ENCODE measurements at places on chromosomes 3 and 15.
A peak's percentile ranks its signal among the peaks of the same experiment; 100 is the strongest.

GRCh38 chr3:184349563-184350470 lies 11.6 kb downstream of the CLCN2 start:
- no peak for DNase-seq

DNA sequence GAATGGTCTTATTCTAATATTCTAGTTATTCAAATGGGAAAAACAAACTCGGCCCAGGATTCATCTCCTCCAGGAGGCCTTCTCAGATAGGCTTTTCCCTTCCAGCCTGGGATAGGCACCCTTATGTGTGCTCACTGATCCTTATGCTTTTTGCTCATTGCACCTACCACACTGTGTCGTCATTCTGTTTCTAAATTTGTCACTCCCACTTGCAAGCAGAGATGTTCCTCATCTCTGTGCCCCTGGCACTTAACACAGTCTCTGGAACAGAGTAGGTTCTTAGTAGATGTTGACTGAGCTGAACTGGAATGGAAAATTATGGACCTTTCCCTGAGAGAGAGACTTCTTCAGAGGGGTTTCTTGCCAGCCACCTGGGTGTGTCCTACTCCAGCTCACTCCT lies 18.7 kb upstream of the SPG11 start:
- DNase-seq: no peak

GRCh38 chr3:100603469-100603868 lies 5.9 kb upstream of the ADGRG7 start:
- peak; percentile 13 for DNase-seq

- no peak for DNase-seq
Observed at GRCh38 chr3:153045150-153045549, 116.9 kb upstream of the RAP2B start.

DNA sequence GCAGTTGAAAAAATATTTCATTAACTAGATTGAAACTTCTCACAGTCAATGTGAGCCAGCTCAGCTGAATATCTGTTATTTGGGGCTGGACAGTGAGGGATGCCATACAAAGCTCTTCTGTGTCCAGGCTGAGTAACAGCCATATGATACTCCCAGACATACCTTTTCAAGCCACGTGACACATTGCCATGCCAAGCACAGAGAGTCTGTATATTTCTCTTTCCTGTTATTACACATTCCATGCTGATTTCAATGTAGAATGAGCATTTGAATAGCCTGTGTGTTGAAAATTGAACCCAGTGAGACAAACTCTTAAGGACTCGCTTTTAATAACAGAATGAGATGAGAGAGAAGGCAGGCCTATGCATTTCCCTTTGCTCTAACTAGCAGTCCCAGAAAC lies 334.7 kb upstream of the RASGRP1 start:
- DNase-seq: no peak

DNA sequence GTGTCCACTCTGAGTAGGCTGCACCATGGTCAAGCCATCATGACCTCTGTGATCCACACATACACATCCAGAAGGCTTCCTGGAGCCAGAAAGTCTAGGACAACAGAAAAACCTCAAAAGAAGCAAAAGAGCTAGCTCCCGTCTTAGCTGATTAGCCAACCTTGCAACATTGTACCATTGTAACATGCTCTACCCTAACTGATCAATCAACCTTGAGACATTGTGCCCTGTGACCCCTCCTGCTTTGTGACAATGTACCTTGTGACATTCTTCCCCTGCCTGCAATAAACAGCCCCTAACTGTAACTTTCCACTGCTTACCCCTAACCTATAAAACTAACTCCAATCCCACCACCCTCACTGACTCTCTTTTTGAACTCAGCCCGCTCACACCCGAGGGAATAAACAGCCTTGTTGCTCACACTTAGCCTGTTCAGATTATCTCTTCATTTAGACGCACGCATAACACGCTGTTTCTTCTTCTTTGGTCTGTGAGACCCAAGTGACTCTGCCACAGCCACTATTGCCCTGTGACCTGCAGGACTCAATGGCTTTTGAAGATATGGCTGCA lies 1104.6 kb downstream of the OTOL1 start:
- no peak for DNase-seq

DNA sequence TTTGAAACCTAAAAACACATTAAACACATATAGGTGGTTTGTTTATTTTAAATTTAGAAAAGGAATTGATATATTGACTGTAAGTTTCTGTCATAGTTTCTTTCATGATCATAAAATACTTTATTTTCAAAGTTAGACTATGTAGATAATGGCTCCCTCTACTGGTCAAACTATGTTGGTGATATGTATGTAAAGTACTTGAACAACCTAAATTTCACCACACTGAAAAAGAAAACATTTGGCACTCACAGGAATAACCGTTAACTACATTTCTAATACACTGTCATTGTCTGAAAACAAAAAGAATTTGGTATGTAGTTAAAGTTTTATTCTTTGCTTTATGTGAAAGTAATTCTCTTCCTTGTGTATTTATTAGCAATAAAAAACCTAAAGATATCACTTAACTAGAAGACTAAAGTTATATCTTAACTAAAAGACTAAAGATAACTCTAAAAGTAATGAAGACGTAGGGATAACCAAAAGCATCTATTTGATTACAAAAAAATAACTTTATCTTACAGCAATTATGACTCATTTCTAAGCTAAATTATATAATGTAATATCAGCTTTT lies 427.5 kb downstream of the VGLL3 start:
- DNase-seq: peak; percentile 2

- DNase-seq: no peak
Observed at GRCh38 chr3:13569201-13569600, 20.3 kb downstream of the FBLN2 start.

DNA sequence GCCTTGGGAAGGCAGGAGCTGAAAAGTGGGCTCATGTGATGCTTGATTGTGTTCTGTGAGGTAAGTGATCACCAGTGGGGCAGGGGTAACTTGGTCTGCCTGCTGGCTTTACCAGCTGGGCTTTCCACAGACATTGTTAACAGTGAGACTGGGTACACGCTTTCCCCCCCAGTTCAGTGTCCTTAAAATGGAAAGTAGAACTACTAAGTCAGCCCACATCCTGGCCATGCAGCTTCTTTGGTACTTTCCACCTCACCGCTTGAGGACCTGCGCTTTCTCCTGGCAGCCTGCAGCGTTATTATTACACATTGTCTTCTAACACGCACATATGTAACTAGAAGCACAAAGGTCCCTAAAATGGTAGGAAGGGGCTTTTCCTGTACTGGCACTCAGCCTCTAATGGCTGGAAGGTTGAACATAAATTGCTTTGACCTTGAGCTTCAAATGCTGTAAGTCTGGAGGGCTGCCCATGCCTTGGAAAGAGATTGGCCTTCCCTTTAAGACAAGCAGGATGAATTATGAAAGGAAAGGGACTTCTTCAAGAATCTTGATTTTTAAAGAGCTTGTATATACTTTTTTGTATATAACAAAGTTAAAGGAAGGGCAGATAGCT lies 216.1 kb upstream of the ROPN1 start:
- DNase-seq: no peak

GRCh38 chr3:55267206-55267930 lies 219.7 kb downstream of the WNT5A start:
- peak; percentile 18 for DNase-seq

DNA sequence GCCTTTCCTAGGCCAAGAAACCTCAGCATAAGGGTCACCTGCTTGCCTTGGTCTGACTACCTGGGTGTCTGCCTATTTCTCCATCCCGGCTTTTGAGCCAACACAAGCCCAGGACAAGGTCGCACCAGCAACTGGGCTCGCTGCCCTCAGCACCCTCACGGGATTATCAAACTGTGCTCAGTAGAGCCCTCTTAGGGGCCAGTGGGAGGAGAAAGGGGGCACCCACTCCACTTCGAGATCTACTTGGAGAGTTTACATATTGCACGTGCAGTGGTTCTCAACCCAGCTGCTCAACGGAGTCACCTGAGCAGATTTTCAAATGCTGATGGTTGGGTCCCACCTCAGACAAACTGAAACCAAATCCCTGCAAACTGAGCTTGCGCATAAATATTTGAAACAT lies 31.1 kb downstream of the TSPAN3 start:
- DNase-seq: no peak

- no peak for DNase-seq
Observed at GRCh38 chr15:71508081-71508682, 302.2 kb upstream of the NR2E3 start.

GRCh38 chr3:79081335-79081734 lies 686.5 kb downstream of the ROBO1 start:
- no peak for DNase-seq

DNA sequence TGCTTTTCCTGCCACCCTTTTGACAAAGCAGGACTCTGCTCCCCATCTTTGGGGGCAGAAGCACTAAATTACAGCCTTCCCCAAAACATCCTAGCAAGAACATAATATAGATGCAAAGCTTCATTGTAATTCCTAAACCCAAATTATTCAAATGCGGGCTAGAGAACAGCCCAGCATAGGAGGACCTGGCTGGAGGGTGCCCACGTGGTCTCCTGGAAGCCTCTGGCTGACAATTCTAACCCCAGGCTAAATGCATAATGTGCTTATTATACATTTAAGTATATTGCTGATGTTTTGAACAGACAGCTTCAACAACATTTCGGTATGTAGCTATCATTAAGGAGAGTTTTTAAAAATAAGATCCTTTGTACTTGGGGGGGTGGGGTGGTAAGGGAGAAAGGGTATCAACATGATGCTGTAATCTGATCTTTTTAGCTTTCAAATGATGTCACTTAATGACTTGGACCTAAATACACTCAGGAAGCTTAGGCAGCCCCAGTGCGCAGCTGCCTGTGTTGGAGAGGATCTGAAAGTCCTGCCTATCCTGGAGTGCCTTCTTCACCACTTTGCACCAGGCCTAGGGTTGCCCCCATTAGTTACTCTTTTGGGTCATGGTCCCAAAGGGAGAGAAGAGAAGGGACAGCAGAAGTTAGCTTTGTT lies 57.2 kb upstream of the USP3 start:
- no peak for DNase-seq

GRCh38 chr3:54421943-54422342 lies 299.6 kb downstream of the CACNA2D3 start:
- DNase-seq: no peak

- DNase-seq: no peak
Observed at GRCh38 chr3:37986479-37987314, 3.9 kb upstream of the VILL start.

GRCh38 chr3:70824078-70824477 lies 511.6 kb upstream of the MDFIC2 start:
- no peak for DNase-seq

Data from AG08396 (cell line).